ENCODE measurements at places on chromosomes 3 and 15. TPM values are rescaled to one million over a fixed set of nuclear protein-coding genes. Genes with fewer than 3 reads are reported as not detected.

CIDEC gene
- total RNA-seq = 1.1 TPM

TMEM40 gene
- not detected for total RNA-seq

DNA sequence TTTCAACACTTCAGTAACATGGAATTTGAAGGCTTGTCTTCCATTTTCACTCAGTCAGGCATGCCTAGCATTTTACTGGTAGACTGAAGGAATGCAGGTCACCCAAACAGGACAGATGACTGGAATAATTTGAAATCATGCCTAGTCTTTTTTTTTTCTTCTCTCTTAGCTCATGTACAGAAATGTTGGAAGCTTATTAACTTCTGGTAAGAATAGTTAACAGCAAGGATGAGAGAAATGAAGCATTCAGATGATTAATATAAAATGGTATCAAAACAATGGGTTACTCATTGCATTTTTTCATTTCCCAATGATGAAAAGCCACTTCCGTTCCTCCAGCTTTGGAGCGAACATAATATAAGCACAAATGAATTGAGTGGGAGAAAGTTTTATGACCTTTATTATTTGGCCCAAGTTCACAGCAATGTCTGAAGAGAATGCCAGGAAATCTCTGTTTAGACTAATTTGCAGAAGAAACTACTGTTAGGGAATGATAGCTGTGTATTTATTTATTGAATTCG is 431.6 kb upstream of the RASGRP1 start:
- no peaks in the 10 kb centered on the region for H3K27me3 ChIP-seq
- DNase-seq = no peak
- H3K36me3 ChIP-seq = no peaks in the 10 kb centered on the region
- no peak overlapping the region for H3K27ac ChIP-seq
- H3K4me1 ChIP-seq = no peaks in the 10 kb centered on the region

GRCh38 chr3:141476033-141476432 is 10.8 kb upstream of the RASA2 start:
- H3K4me1 ChIP-seq = no peaks in the 10 kb centered on the region
- no peak for DNase-seq
- H3K36me3 ChIP-seq = no peaks in the 10 kb centered on the region
- no peak overlapping the region for H3K27ac ChIP-seq
- H3K4me3 ChIP-seq = no peak overlapping the region
